ENCODE measurements at places on chromosomes 6 and 20.

GRCh38 chr6:53252177-53252692 lies 96.5 kb downstream of the ELOVL5 start:
- DNase-seq: no peak

DNA sequence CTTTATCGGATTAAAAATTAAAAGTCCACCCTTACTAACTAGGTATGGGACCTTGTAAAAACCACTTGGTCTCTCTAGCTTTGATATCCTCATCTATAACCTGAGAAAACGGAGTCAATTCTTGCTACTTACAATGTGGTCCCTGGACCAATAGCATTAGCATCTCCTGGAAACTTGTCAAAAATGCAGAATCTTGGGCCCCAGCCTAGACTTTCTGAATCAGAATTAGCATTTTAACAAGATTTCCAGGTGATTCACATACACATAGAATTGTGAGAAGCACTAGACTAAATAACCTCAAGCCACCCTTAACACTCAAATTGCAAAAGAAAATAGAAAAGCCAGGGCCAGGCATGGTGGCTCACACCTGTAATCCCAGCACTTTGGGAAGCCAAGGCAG lies 96.6 kb downstream of the RNGTT start:
- DNase-seq: no peak

- DNase-seq: no peak
Observed at GRCh38 chr6:125802383-125802782, 11.6 kb downstream of the NCOA7 start.

DNA sequence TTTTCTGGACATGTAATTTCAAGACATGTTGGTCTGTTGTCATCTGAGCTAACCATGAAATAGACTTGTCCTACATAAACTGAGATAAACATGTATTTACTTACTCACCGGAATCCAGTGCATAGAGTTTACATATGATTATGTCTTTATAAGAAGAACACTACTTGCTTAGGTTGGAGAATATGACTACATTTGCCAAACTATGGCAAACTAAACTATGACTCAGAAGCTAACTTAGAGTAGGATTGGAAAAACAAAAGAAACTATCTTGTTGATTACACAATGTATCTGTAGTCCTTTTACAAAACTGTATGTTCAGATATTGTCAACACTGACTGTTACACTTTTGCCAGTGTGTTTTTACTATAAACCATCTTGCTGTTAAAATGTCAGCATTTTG lies 113.3 kb downstream of the CRYBG1 start:
- DNase-seq: no peak
